Endothelial cell (in vitro differentiated cells): ENCODE measurements at places on chromosomes 2 and 18. TPM values are rescaled to one million over a fixed set of nuclear protein-coding genes. Genes with fewer than 3 reads are reported as not detected.

Gene IMPA2
- total RNA-seq, result 24.1 TPM

Gene CPO
- total RNA-seq, result not detected

Gene FNDC4
- total RNA-seq, result 26.4 TPM

DNA sequence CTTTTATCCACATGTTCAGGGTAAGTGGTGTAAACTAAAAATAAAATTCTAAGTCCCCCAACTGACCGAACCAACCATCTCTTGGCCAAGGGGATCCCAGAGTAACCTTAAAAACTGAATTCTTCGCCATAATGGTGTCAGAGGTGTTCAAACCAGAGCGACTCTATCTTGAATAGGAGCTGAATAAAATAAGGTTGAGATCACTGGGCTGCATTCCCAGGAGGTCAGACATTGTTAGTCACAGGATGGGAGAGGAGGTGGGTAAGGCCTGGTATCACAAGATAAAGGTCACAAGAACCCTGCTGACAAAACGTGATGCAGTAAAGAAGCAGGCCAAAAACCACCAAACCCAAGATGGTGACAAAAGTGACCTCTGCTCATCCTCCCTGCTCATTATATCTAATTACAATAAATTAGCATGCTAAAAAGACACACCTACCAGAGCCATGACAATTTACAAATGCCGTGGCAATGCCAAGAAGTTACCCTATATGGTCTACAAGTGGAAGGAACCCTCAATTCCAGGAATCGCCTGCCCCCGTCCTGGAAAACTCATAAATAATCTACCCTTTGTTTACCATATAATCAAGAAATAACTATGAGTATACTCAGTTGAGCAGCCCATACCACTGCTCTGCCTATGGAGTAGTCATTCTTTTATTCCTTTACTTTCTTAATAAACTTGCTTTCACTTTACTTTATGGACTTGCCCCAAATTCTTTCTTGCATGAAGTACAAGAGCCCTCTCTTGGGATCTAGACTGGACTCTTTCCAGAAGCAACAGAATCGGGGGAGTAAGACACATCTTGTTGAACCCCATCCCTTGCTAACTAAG, 302.4 kb downstream of the STK39 start:
- H3K4me3 ChIP-seq, result no peak overlapping the region
- H3K4me1 ChIP-seq, result no peaks in the 10 kb centered on the region
- H3K36me3 ChIP-seq, result no peaks in the 10 kb centered on the region
- H3K27me3 ChIP-seq, result no peaks in the 10 kb centered on the region

DNA sequence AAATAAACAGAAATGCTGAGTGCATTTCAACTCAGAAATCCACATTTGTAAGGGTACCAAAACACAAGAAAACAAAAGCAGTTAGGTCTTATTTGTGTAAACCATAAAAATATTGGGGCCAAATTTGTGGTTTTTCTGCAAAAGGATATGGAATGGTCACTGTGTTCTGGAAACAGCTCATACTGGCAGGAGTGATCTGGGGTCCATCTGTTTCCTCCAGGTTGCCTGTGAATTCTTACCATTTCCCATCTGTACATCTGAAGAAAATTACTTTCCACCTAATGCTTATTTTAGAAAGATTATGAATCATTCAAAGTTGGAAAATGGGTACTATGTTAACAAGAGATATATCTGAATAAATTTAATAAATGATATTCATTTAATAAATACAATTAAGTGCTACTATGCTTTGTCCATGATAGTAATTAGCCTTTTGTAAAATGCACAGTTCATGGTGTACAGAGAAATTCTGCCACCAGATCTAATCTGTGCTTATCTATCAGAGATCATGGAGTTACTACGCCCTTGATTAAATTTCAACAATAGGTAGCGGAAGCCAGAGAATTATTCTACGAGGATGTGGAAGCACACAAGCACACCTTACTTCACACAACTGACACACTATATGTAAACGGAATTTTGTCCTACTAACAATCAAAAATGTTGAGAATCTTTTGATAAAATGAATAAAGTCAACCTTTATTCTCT, 10.9 kb downstream of the ALS2 start:
- H3K36me3 ChIP-seq, result peaks cover 7% of the 10 kb centered on the region
- H3K4me3 ChIP-seq, result no peak overlapping the region
- peaks cover 2% of the 10 kb centered on the region for H3K4me1 ChIP-seq
- DNase-seq, result no peak

Gene CHRND
- total RNA-seq, result not detected

GRCh38 chr2:27024812-27025211, 8.0 kb upstream of the TMEM214 start:
- H3K4me3 ChIP-seq, result no peak overlapping the region
- H3K27ac ChIP-seq, result no peak overlapping the region
- H3K27me3 ChIP-seq, result peaks cover 10% of the 10 kb centered on the region
- DNase-seq, result no peak
- no peaks in the 10 kb centered on the region for H3K4me1 ChIP-seq

DNA sequence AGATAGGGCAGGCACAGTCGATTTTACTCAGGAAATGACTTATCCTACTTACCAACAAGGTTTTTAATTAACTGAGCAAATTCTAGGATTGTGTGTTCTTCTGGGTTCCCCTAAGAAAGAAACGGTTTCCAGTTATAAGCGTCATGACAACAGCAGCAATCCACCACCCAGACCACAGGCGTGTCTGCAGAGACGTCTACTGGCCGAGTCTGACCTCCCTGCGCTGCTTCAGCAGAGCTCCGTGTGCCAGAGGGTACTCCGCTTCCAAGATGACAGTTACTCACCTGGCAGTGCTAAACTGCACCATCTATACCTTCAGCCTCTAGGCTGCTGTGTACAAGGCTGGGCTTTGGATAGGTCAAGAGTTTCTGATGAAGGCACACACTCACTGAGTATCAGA, 95.4 kb downstream of the UXS1 start:
- no peak for DNase-seq
- peaks cover 28% of the 10 kb centered on the region for H3K36me3 ChIP-seq
- no peak overlapping the region for H3K27ac ChIP-seq
- H3K4me3 ChIP-seq, result no peak overlapping the region
- no peaks in the 10 kb centered on the region for H3K27me3 ChIP-seq

GRCh38 chr2:54088191-54088634, 27.2 kb upstream of the ACYP2 start:
- no peak overlapping the region for H3K27ac ChIP-seq
- H3K4me3 ChIP-seq, result no peak overlapping the region
- H3K27me3 ChIP-seq, result no peaks in the 10 kb centered on the region

DNA sequence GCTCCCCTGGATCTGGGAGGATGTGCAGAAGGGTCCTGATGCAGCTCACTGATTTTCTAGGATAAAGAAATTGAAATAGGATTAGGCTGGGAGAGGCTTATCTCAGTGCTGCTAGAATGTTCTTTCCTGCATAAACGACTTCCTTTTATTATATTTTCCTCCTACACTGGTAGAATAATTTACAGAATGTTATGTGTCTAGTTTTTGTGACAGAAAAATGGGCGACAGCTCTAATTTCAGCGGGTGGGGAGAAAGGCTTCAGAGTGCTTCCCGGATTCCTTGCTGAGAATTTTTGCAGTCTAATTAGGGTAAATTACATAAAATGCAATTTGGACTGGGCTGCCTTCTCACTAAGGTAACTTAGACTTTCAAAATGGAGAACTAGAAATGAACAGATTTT, 66.2 kb downstream of the SKA1 start:
- no peaks in the 10 kb centered on the region for H3K36me3 ChIP-seq
- H3K4me1 ChIP-seq, result no peaks in the 10 kb centered on the region
- no peak overlapping the region for H3K4me3 ChIP-seq
- no peak for DNase-seq
- H3K27ac ChIP-seq, result no peak overlapping the region

DNA sequence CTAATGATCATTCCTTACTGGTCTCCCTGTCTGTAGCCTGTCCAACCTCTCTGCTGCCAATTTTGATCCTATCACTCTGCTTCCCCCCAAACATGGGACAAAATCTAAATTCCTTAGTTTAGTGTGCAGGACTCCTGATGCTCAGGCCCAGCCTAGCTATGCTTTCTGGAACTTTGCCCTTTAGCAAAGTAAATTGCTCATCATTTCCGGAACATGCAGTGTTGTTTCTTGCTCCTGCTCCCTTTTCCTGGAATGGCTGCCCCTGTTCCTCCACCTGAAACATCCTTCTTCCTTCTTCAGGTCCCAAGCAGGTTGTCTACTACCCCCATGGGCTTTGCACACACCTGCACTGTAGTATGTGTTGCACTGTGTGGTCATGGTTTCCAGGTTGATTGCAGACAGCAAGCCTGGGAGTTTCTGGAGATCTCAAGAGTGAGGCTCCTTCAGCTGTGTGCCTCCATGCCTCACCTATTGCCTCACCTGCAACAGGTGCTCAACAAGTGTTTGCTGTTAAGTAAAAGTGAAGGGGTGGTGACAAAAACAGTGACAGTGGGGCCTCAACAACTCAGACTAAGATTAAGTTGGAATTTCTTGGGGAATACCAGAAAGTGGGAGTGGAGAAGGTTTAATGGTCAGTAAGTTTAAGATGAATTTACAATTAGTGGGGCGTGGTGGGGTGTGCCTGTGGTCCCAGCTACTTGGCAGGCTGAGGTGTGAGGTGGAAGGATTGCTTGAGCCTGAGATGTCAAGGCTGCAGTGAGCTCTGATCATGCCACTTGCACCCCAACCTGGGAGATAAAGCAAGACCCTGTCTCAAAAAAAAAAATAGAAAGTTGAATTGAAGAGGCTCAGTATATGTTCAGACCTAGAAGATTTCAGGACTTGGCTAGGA, 120.0 kb downstream of the DNAH6 start:
- no peak overlapping the region for H3K27ac ChIP-seq
- DNase-seq, result no peak
- peaks cover 9% of the 10 kb centered on the region for H3K36me3 ChIP-seq
- peaks cover 9% of the 10 kb centered on the region for H3K4me1 ChIP-seq
- H3K27me3 ChIP-seq, result peaks cover 2% of the 10 kb centered on the region
- no peak overlapping the region for H3K4me3 ChIP-seq

- no peaks in the 10 kb centered on the region for H3K36me3 ChIP-seq
- peaks cover 2% of the 10 kb centered on the region for H3K27me3 ChIP-seq
- H3K4me3 ChIP-seq, result no peak overlapping the region
- H3K4me1 ChIP-seq, result peaks cover 3% of the 10 kb centered on the region
- H3K27ac ChIP-seq, result no peak overlapping the region
Observed at GRCh38 chr2:35989503-35989902, 366.1 kb upstream of the CRIM1 start.

Gene ICA1L
- 4.1 TPM for total RNA-seq

GRCh38 chr2:7792031-7792651, 874.9 kb downstream of the RNF144A start:
- H3K27ac ChIP-seq, result no peak overlapping the region
- no peak for DNase-seq
- no peaks in the 10 kb centered on the region for H3K27me3 ChIP-seq
- H3K4me3 ChIP-seq, result no peak overlapping the region

Gene ASXL3
- 7.2 TPM for total RNA-seq

GRCh38 chr2:212791569-212791968, 253.0 kb upstream of the ERBB4 start:
- H3K4me3 ChIP-seq, result no peak overlapping the region
- no peak overlapping the region for H3K27ac ChIP-seq
- DNase-seq, result no peak
- H3K27me3 ChIP-seq, result no peaks in the 10 kb centered on the region

- no peak overlapping the region for H3K4me3 ChIP-seq
- H3K4me1 ChIP-seq, result no peaks in the 10 kb centered on the region
- no peak overlapping the region for H3K27ac ChIP-seq
- no peaks in the 10 kb centered on the region for H3K36me3 ChIP-seq
- peaks cover 4% of the 10 kb centered on the region for H3K27me3 ChIP-seq
- no peak for DNase-seq
Observed at GRCh38 chr18:58556331-58557007, 72.4 kb downstream of the ALPK2 start.

GRCh38 chr2:172231508-172231907, 128.8 kb upstream of the DLX2 start:
- H3K27ac ChIP-seq, result no peak overlapping the region
- no peak for DNase-seq
- H3K4me3 ChIP-seq, result no peak overlapping the region
- peaks cover 7% of the 10 kb centered on the region for H3K36me3 ChIP-seq
- peaks cover 9% of the 10 kb centered on the region for H3K27me3 ChIP-seq

Gene FLACC1
- total RNA-seq, result 1.1 TPM

GRCh38 chr2:88597168-88597567, 30.1 kb downstream of the EIF2AK3 start:
- no peaks in the 10 kb centered on the region for H3K36me3 ChIP-seq
- DNase-seq, result no peak
- H3K27ac ChIP-seq, result no peak overlapping the region
- H3K27me3 ChIP-seq, result no peaks in the 10 kb centered on the region
- H3K4me3 ChIP-seq, result no peak overlapping the region

DNA sequence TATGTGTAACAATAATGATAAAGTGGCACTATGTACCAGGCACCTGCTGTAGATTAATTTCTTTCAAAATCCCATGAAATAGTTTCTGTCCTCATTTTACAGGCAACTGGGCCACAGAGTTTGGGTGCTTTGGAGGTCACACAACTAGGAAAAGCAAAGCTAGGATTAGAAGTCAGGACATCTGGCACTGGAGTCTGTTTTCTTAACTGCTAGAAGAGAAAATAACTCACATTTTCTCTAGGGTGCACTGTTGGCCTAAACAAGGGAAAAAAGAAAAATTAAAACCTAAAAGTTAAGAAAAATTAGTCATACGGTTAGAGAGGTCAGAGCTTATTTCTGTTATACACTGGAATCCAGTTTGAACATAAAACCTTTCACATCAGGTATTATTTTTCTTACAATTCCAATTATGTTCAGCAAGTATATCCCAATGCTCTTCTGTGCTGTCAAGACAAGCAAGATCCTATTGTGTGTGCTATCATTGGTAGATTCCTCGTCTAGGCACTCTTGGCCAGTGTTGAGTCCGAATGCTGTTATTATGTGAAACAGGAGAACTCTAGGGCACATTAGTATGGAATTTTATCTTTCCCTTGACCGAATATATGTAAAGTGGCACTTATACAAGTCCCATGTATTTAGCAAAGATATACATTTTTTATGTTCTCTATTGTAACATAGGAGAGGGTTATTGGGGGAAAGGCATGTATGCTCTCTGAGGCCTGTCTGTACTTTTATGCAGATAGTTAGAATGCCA, 1.5 kb upstream of the OSGEPL1 start:
- H3K27me3 ChIP-seq, result peaks cover 1% of the 10 kb centered on the region
- DNase-seq, result no peak
- H3K4me1 ChIP-seq, result peaks cover 3% of the 10 kb centered on the region
- peaks cover 8% of the 10 kb centered on the region for H3K36me3 ChIP-seq
- H3K4me3 ChIP-seq, result no peak overlapping the region

DNA sequence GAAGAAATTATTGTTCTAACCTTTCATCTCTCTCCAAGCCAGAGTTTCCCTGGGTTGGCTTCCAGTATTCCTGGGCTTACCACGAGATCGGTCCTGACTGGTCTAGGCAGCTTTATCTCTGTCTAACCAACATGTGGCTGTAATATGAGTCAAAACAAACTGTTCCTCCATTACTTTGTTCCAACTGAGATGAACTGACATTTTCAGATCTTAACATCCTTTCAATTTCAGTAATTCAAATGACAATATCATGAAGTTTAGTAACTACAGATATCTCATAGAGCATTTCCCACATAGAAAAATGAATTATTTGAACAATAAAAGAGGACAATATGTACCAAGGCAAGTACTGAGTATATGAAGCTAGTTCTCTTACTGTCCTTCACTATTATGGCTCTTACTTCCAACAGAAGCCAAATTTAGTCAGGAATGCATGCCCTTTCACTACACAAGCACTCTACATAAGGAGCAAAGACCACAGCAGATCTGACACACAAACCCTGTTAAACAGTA, 15.5 kb downstream of the SLC25A12 start:
- no peaks in the 10 kb centered on the region for H3K27me3 ChIP-seq
- H3K4me3 ChIP-seq, result no peak overlapping the region
- H3K27ac ChIP-seq, result no peak overlapping the region
- no peak for DNase-seq
- H3K36me3 ChIP-seq, result no peaks in the 10 kb centered on the region
- H3K4me1 ChIP-seq, result no peaks in the 10 kb centered on the region

Gene CCL20
- not detected for total RNA-seq

Gene RAX
- not detected for total RNA-seq
